ENCODE measurements at places on chromosomes 12 and 14.

DNA sequence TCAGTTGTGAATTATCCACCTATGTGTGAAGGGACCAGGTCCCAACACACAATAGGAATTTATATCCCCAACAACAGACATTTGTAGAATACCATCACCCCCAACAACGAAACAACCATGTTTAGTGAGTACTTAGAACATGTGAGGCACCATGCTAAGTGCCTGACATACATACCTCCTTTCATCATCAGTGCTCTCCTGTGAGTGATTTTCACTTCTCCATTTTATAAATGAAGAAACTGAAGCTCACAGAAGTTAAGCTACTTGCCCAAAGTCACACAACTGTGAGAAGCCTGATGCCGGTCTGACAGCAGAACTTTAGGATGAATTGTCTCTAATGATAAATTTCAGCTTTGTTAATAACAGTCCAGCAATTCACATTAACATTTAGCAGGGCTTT, 35.4 kb downstream of the SPTB start:
- DNase-seq, result no peak

GRCh38 chr14:53778263-53778662, 178.4 kb downstream of the BMP4 start:
- DNase-seq, result no peak

DNA sequence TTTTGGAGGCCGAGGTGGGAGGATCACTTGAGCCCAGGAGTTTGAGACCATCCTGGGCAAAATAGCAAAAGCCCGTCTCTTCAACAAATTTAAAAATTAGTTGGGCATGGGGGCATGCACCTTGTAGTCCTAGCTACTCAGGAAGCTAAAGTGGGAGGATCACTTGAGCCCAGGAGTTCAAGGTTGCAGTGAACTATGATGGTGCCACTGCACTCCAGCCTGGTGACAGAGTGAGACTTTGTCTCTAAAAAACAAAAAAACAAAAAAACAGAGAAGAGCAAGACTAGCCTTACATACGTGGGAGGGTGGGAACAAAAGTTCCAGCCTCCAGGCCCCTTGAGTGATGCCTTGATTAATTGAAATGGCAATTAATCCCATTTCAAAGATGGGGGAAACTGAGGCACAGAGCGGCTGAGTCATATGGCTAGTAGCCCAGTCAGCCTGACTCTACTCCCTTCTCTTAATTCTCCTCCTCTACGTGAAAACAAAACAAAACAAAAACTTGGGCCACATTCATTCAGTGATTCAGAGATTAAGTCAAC, 3.3 kb upstream of the FAM222A start:
- no peak for DNase-seq

- DNase-seq, result no peak
These were observed 10.7 kb upstream of the TMBIM6 start for GRCh38 chr12:49730568-49731101.

DNA sequence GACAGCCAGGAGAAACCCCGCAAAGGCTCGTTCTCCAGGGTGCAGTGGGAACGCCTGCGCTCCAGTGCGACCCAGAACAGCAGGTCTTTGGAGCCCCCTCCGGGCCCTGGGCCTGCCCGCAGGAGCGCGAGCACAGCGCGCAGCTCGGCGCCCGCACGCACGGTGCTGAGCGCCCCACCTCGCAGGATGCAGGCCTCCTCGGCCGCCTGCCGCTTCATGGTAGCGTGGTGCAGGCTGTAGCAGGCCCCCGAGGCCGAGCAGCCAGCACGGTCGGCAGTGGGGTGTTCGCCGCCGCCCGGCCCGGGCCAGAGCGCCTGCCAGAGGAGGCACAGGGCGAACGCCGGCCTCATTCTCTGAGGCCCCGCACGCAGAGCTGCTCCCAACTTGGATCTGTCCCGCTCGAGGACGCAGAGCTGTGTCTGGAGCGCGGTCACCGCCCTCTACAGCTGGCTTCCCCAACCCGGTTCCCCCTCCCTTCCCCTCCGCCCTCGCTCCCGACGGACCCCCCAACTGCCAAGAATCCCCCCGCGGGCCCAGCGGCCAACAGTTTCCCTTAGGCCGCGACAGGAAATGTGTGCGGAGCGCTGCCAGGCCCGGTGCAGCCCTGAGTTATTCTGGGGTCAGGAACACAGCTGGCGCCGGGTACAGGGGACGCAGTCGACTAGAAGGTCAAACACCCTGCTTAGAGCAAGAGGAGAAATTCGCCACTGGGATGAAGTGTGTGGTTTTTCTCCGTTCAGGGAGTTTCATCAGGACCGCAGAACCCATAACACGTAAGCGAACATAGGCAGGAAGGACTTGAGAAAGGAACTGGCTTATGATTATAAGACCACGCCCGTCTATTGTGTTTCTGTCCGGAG, at the start of gene CLEC14A:
TSS of gene CLEC14A (minus strand) at position 421 of the 860 bp plus-strand sequence. CDS start at position 350, 71 bp downstream.
- peak; percentile 8 for DNase-seq

- DNase-seq, result no peak
These were observed 153.3 kb downstream of the FSCB start for GRCh38 chr14:44353805-44354204.

DNA sequence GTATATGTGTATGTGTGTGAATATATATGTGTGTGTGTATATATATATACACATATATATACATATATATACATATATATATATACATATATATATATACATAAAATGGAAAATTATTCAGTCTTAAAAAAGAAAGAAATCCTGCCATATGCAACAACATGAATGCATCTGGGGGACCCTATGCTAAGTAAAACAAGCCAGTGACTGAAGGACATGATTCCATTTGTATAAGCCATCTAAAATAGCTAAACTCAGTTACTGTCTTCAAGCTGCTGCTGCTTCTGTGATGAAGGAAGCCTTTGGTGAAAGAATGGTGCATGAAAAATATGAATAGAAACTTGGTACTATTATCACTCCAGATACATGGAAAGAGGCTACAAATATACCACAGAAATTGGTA, 118.6 kb downstream of the ATXN7L3B start:
- no peak for DNase-seq

All from left colon (tissue), 2 donors.